ENCODE measurements at places on chromosomes 4 and X.

DNA sequence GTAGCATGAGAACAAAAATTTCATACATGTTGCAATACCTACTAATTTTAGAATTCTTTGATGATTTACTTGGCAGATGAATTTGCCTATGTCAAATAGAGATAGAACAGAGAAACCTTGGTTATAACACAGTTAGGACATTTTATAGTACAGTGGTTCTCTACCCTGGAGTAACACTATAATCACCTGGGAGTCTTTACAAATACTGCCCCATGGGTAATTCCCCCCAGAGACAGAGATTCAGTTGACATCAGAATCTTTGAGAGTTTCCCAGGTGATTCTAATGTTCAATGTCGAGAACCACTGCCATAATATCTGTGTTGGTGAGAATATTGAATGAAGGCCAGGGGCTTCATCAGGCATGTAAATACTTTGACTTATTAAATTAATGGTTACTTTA lies 401.3 kb upstream of the NDST4 start:
- DNase-seq = no peak

- peak; percentile 23 for DNase-seq
These were observed 195.9 kb downstream of the CPEB2 start for GRCh38 chr4:15198070-15198727.

GRCh38 chr4:148934926-148935578 lies 492.8 kb upstream of the NR3C2 start:
- DNase-seq = no peak

DNA sequence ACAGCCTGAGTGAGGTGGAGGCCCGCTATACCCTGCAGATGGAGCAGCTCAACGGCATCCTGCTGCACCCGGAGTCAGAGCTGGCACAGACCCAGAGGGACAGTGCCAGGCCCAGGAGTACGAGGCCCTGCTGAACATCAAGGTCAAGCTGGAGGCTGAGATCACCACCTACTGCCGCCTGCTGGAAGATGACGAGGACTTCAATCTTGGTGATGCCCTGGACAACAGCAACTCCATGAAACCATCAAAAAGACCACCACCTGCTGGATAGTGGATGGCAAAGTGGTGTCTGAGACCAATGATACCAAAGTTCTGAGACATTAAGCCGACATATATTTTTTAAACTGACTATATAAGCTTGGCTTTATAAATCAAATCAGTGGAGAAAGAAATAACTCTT lies 73.3 kb upstream of the HHIP start:
- no peak for DNase-seq

DNA sequence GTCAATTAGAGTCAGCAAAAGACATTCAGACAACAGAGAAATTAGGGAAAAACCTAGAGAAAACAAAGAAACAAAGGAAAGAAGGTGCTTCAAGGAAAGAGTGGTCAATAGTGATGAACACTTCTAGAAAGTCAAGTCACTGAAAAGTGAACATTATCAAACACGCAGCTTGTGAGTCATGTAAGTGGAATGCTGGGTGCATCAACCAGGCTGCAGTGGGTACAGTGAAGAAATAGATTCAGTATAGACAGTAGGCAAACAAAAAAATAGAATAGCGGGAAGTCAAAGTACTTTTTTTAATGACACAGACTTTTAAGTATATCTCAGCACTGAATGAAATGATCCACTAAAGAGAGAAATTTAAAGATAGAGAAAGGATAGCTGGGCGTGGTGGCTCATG lies 245.8 kb downstream of the ARHGAP24 start:
- no peak for DNase-seq

GRCh38 chrX:48890934-48891401 lies 6.6 kb downstream of the TIMM17B start:
- DNase-seq = no peak

DNA sequence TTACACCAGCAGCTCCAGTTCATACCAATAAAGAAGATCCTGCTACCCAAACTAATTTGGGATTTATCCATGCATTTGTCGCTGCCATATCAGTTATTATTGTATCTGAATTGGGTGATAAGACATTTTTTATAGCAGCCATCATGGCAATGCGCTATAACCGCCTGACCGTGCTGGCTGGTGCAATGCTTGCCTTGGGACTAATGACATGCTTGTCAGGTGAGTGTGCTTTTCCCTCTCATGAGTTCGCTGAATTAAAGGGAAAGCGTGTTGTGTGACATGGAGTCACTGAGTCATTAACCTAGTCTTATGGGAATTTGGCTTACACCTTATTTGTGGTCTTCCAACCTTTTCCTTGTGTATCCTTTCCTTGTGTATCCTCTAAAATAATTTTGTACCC lies 15.9 kb downstream of the TMEM165 start:
- no peak for DNase-seq

- no peak for DNase-seq
These were observed 21.2 kb downstream of the L1CAM start for GRCh38 chrX:153864561-153865320.

GRCh38 chrX:13005661-13006473 lies 31.0 kb downstream of the TMSB4X start:
- DNase-seq = no peak
